H1 (cell line): ENCODE measurements at places on chromosomes 11 and 22.

DNA sequence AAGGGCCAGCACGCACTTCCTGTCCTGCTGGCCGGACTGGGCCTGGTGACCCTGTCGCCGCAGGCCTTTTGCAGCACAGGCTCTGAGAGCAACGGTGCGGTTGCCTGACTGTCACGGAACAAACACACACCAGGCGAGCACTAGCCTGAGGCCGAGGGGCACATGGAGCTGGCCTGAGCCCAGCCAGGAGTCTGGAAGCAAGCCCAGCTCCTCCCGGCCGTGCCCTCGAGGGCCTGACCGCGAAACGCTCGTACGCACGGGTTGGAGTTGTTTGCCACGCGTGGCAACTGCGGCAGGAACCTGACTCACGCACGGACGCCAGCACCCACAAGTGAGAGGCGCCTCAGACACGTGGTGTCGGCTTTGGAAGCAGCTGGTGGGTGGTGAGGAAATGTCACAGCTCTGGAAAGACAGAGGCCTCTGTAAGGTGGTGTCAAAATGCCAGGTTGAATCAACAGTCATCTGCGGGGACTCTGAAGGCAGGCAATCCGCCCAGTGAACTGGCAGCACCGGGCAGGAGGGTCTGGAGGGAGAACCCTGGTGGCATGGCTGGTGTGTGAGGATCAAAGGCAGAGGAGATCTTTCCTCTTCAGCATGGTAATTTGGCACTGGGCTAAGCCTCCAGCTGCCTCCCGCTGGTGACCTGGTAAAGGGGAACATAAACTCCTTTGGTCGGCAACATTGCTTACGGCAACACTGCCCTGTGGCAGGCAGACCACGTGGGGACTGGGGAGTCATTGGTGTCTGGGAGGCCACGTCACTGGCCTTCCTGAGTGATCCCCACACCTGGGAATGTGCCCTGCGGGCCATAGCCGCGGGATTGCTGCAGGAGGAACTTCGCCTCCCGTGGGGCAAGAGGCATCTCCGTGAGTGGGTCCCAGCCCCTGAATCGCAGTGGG lies 15.3 kb upstream of the IL17REL start:
- DNase-seq = no peak
- no peak overlapping the region for H3K4me3 ChIP-seq
- peaks cover 28% of the 10 kb centered on the region for H3K27me3 ChIP-seq
- no peak overlapping the region for H3K27ac ChIP-seq

DNA sequence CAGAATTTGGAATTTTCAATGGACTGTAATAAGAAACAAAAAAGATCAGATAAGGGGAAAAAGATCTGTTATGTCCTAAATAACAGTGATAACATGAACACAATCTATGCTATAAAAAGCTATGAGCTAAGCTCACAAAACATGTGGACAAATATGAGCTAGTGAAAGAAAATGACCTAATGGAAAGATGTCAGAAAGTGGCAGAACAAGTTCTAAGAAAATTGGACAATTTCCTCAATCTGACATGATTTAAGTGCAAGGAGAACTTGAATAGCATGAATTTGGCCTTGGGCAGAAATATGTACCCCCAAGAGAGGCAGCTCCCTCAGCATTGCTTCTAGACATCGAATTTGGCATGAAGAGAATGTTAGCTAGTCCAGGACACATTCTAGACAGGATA lies 212.0 kb upstream of the PGR start:
- H3K4me3 ChIP-seq = no peak overlapping the region
- peaks cover 5% of the 10 kb centered on the region for H3K4me1 ChIP-seq
- H3K27me3 ChIP-seq = no peaks in the 10 kb centered on the region
- no peaks in the 10 kb centered on the region for H3K36me3 ChIP-seq

GRCh38 chr22:50302041-50302541 lies 5.4 kb downstream of the PLXNB2 start:
- H3K36me3 ChIP-seq = no peaks in the 10 kb centered on the region
- no peak for DNase-seq
- no peaks in the 10 kb centered on the region; the same call in 1 of the 2 replicates for H3K27me3 ChIP-seq
- H3K4me1 ChIP-seq = peaks cover 14% of the 10 kb centered on the region
- no peak overlapping the region for H3K4me3 ChIP-seq

DNA sequence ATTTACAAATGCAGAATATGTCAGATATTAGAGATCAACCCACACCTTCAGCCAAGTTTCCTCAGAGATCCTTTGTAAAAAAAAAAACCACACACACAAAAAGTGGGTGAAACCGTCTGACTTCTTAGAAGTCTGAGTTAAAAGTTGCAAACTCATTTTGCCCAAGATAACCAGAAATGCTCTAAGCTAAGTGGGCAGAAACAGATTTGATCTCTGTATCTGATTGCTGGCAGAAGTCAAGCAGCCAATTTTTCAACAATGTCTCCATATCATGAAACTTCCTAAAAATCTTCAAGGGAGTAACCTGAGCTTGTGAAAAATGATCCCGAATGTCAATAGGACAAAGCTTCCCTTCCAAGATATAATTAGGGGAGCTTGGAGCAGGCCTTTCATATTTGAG lies 28.6 kb upstream of the ATXN10 start:
- no peaks in the 10 kb centered on the region for H3K4me1 ChIP-seq
- H3K4me3 ChIP-seq = no peak overlapping the region
- no peak overlapping the region for H3K27ac ChIP-seq
- H3K36me3 ChIP-seq = no peaks in the 10 kb centered on the region

- no peak overlapping the region for H3K27ac ChIP-seq
- no peak for DNase-seq
- H3K4me3 ChIP-seq = no peak overlapping the region
- no peaks in the 10 kb centered on the region for H3K36me3 ChIP-seq
- no peaks in the 10 kb centered on the region for H3K27me3 ChIP-seq
- H3K4me1 ChIP-seq = no peaks in the 10 kb centered on the region
Observed at GRCh38 chr11:111335549-111335948, 37.2 kb downstream of the POU2AF3 start.

- H3K27ac ChIP-seq = no peak overlapping the region
- no peak overlapping the region for H3K4me3 ChIP-seq
- no peak for DNase-seq
- no peaks in the 10 kb centered on the region for H3K4me1 ChIP-seq
- H3K36me3 ChIP-seq = no peaks in the 10 kb centered on the region
Observed at GRCh38 chr22:47918276-47918921, 1155.9 kb downstream of the TBC1D22A start.

- no peaks in the 10 kb centered on the region for H3K4me1 ChIP-seq
- no peaks in the 10 kb centered on the region for H3K36me3 ChIP-seq
- no peak overlapping the region for H3K4me3 ChIP-seq
- H3K27ac ChIP-seq = no peak overlapping the region
- no peaks in the 10 kb centered on the region for H3K27me3 ChIP-seq
- no peak for DNase-seq
Observed at GRCh38 chr11:116519499-116519898, 253.3 kb downstream of the BUD13 start.

GRCh38 chr22:33542153-33542552 lies 378.1 kb downstream of the LARGE1 start:
- no peak overlapping the region for H3K27ac ChIP-seq
- no peaks in the 10 kb centered on the region for H3K36me3 ChIP-seq
- H3K4me3 ChIP-seq = no peak overlapping the region

- no peak for DNase-seq
- H3K4me1 ChIP-seq = peaks cover 17% of the 10 kb centered on the region
- H3K36me3 ChIP-seq = no peaks in the 10 kb centered on the region
- no peak overlapping the region for H3K27ac ChIP-seq
- H3K27me3 ChIP-seq = no peaks in the 10 kb centered on the region
- H3K4me3 ChIP-seq = peak overlapping the region; percentile 54; the same call in 1 of the 2 replicates
Observed at GRCh38 chr11:57598831-57599155, 1.3 kb downstream of the SERPING1 start.
